ENCODE measurements at places on chromosomes 16 and 17. TPM values are rescaled to one million over a fixed set of nuclear protein-coding genes. Genes with fewer than 3 reads are reported as not detected.

MILR1 gene
- total RNA-seq, result 0.80 TPM

DNA sequence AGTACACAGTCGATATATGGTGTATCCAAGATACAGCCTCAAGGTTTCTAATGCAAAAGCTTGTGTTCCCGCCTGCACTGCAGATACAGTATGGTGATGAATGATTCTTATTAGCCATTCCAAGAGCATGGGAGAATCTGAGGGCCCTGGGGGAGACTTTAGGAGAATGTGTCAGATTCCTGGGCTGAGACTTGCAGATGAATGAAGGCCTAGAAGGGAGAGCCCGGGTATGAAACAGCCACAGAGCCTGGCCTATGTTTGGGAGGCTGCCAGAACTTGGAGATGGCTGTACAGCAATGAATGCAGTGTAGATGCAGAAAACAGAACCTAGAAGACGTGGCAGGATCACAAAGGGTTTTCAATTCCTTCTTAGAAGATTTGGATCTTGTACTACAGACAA lies 510.7 kb downstream of the HAPSTR1 start:
- no peak for DNase-seq

DNA sequence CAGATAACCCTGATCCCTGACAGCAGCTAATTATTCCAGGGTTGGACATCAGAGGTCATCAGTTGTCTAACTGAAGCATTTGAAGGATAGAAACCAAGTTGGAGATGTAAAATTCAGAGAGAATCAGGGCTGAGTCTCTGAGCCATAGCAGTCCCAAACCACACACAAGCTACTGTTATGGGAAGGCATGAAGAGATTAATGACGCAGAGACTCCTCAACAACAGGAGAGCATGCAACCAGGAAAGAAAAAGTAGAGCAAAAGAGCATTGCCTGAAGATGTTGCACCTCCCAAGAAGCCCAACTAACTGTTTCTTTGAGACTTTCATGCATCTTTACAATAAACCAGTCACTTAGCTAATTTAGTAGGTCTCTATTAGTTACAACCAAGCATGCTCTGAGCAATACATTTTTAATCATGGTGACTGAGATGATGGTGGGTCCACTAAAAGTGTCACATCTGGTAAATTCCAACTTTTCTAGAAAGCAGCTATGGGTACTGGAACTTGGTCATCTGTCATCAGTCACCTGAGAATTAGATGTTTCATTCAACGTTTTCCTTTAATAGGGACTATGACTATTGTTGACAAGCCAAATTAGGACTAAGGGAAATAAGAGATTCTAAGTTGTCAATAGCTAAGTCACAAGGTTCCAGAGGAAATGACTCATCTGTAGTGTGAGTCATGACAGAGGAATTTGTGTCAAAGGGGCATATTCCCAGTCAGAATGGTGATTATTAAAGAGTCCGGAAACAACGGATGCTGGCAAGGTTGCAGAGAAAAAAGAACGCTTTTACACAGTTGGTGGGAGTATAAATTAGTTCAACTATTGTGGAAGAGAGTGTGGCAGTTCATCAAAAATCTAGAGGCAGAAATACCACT lies 239.8 kb downstream of the CHD9NB start:
- DNase-seq, result no peak

DNA sequence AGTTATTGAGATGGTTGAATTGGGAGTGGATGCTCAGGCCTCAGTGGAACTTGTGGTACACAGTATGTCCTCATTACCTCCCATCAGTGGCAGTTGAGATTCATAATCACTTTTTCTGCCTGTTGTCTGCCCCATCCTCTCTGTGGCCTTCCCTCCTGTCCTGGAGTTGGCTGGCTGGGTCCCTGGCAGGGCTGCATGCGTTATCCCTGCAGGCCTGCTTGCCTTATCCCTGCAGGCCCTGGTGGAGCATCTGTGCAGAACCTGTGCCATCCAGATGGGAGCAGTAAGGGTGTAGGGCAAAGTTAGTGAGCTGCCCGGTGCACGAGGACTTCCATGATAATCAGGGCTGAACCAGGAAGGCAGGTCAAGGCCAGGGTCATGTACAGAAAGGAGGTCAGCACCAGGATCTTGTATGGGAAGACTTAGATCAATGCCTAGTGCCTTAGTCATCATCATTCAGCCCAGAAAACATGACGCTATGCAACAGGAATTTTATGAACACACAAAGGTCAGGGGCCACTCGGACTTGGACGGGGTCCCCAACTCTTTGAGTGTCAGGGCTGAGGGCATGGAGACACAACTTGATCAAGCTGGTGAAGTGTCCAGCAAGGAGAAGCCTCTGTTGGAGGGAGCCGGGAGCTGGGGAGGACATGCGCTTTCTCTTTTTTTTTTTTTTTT lies 47.2 kb downstream of the ABCC1 start:
- no peak for DNase-seq

DNA sequence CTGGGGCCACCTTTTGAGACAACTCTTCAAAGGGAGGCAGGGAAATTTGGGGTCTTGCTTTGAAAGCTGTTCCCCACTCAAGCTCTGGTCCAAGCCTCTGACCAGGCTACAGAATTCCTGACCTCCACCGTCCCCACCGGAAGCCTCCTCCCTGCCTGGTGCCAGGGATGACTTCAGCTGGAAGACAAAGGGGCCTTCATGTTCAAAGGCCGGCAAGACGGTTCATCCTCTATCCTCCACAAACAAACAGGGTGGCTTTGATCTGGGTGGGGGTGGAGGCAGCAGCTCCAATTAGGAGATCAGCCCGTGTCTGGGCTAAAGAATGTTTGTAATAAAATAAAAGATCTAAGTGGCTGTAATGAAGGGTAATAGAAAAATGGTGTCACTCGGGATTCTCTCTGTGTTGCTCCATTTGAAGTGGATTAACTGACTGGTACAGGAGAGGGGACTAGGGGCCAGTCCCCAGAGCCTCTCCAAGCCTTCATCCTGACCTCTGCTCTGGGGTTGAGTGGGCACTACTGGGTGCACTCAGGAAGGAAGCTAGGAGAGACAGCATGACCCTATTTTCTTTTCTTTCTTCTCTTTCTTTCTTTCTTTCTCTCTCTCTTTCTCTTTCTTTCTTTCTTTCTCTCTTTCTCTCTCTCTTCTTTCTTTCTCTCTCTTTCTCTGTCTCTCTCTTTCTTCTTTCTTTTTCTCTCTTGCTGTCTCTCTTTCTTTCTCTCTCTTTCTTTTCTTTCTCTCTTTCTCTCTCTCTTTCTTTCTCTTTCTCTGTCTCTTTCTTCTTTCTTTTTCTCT lies 27.5 kb upstream of the NKD1 start:
- DNase-seq, result no peak

OTOP3 gene
- not detected for total RNA-seq
